ENCODE measurements at places on chromosomes 6 and 20.

DNA sequence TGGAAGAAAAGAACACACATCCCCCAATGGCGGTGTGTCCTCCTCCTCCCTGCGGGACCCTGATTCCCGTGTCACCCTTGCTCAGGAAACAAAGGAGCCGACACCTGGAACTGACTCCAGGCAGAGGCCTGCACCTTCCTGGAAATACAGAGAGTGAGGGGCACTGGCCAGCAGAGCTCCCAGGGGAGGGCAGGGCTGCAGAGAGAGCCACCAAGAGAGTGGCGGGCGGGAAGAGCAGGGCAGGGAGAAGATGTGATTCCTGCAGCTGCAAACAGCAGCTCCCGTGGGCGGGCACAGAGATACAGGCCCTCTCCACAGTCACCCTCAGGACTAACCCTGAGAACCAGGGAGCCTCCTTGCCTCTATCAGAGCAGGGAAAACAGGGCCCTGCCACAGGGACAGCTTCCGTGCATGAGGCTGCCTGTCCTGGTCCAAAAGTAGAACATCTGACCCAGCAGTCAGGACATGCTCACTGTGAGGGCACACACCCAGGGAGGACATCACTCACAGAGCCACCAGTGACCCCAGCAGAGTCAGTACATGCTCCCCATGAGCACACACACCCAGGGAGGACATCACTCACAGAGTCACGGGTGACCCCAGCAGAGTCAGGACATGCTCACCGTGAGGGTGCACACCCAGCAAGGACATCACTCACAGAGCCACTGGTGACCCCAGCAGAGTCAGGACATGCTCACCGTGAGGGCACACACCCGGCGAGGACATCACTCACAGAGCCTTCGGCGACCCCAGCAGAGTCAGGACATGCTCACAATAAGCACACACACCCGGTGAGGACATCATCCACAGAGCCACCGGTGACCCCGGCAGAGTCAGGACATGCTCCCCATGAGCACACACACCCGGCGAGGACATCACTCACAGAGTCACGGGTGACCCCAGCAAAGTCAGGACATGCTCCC is 193.1 kb downstream of the DLL1 start:
- DNase-seq = no peak

- no peak for DNase-seq
Measured at GRCh38 chr6:74018825-74019224, 322.8 kb downstream of the CD109 start.

DNA sequence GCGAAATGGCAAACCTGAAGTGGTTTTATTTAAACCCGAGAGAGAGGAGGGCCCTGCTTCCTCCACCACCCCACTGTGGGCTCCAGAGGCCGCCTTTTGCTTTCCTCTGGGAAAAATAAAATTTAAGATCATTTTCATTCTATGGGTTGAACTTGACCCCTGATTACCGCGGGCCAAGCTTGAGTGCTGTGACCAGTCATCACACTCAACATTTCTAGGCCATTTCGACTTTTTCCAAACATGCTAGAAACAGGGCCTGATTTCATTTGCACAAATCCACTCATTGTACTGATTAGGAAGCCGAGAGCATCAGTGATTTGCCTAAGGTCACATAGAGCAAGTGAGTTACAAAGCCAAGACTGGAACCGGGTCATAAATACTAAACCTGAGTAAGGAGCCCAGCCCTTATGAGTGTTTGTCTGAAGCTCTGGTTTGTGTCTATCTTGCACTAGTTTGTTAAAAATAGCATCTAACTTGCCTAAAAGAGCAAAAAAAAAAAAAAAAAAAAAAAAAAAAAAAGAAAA is 179.7 kb downstream of the DLL1 start:
- DNase-seq = no peak

DNA sequence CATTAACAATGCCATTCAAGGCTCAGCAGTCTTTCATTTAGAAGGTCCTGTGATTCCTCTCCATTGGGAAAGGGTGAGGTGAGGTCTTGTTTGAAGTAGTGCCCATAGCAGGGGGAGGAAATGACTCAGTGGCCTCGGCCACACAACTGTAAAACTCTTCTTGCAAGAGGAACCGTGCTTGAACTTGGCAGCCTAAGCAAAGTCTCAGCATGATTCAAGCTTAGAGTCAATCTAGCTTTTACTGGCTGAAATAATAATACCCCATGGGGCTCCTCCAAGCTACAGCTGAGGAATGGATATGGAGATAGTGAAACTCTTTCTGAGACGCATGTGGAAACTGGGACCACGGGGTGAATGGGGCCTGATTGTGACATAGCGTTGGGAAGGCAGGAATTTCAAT is 428.2 kb downstream of the BMP2 start:
- no peak for DNase-seq

DNA sequence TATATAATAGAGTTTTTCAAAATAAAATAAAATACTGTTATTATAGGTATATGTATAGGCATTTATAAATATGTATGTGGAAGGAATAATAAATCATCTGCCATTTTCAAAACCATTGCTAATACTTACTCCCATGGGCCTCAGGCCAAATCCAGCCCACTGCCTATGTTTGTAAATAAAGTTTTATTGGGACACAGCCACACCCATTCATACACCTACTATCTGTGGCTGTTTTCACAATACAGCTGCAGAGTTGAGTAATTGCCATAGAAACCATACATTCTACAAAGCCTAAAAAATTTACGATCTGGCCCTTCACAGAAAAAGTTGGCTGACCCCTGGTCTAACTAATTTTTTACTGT is 9.5 kb downstream of the ALDH5A1 start:
- no peak for DNase-seq

DNA sequence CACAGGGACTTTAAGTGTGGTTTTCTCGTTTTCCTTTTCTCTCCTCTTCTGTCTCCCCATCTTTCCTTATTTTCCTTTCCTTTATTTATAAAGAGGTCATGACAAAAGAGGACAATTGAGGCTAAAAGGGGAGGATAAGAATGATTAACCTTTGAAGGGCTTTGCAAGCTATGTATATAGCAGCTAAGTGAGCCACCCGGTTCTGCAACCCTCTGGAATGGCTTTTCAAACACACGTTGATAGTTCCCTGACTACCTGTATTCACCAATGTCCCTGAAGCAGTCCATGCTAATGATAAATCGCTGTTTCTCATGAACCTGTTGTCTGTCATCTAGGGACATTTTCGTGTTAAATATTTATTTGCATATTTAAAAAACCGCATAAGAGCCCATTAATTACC is 124.4 kb upstream of the RALGAPA2 start:
- no peak for DNase-seq

- no peak for DNase-seq
Measured at GRCh38 chr6:151436802-151437201, 15.1 kb downstream of the RMND1 start.

- no peak for DNase-seq
Measured at GRCh38 chr20:54127855-54128574, 45.8 kb downstream of the CYP24A1 start.

DNA sequence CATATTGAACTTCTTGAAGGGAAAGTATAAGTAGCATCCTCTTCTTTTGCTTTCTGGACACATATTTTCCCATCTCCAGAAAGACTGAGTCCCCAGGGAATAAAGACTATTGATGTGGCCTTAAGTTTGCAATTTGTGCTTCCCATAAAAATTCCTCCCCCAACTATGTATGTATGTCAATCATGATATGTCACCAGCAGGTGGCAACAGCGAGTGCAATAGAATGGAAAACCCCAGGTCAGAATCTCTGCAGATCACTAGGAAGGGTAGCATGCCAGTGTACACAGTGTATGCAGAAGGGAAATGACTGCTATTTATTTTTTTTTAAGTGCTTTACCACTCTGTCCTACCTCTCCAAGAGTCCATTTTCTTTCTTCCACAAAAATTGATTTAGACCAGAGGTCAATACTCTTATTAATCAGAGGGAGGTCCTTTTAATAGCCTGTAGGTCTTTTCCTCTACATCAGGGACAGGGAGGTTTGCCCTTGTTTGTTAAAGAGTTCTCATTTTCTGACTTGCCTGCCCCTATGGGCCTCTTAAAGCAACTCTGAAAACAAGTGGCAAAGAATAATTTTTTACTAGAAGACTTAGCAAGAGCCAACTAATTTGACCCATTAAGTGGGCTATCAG is 61.4 kb downstream of the BMP2 start:
- DNase-seq = peak; percentile 12

DNA sequence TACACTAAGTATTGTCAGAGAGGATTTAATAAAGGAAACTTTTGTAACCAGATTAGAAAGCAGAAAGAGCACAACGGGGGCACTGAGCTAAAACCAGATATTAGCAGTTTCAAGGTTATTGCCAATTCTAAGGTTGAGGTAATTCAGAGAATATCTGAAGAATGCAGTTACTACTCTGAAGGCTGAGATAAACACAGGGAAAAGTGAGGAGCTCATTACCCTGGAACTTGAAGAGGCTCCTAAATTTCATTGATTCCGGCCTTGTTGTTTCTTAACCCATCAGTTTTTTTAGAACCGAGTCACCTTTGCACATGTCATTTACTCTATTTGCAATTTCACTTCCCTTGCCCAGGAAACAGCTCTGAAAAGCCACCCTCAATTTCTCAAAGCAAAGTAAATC is 72.4 kb upstream of the BTBD3 start:
- no peak for DNase-seq

- DNase-seq = no peak
Measured at GRCh38 chr6:43035495-43036194, 14.2 kb downstream of the RRP36 start.

DNA sequence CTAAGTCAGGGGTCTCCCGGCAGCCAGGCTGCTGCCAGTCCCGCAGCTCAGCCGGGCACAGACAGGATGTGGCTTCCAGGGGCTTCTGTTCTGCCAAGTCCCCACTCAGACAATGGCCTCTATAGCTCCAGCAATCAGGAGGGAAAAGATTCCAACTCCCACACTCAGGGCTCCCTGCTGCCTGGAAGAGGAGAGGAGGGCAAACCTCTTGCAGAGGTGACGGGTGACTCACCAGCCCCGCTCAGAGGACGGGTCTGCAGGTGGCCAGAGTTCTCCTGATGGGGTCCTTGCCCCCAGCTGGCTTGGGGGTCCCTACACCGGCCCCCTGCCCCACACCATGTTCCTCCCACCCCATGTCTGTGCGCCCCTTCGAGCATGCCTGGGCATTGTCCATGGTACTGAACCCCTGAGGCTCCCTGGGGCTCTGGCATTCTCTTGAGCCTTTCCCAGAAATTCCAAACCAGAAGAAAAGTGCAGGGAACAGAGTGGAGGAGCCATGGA is 32.6 kb downstream of the NTSR1 start:
- DNase-seq = no peak

GRCh38 chr20:50595988-50596693 is 86.0 kb downstream of the PTPN1 start:
- no peak for DNase-seq

Measured in activated T-cell treated with anti-CD3 and anti-CD28 coated beads for 48 hours (primary cell).